Activated CD4-positive, CD25-positive, alpha-beta regulatory T cell treated with anti-CD3 and anti-CD28 coated beads, Interleukin-2, amount 50 U/mL, for 72 hours (primary cell): ENCODE measurements at places on chromosomes 2 and 18.

DNA sequence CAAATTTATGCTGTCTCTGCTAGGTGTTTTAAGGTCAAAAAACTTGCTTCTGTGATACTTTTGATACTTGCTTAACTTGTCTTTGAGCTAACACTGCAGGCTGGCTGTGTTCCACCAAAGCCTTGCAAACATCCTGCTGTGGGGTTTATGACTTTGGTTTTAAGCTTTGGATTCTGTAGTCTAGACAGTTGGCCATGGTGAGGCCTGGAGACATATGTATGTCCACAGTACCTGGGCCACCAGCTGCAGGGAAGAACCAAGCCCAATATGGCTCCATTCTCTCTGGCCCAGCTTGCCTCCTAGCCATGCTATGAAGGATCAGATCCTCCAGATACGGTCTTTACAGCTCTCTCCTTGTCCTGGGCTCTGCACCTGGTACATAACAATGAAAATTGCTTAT is 113.9 kb downstream of the INO80D start:
- no peak for DNase-seq

DNA sequence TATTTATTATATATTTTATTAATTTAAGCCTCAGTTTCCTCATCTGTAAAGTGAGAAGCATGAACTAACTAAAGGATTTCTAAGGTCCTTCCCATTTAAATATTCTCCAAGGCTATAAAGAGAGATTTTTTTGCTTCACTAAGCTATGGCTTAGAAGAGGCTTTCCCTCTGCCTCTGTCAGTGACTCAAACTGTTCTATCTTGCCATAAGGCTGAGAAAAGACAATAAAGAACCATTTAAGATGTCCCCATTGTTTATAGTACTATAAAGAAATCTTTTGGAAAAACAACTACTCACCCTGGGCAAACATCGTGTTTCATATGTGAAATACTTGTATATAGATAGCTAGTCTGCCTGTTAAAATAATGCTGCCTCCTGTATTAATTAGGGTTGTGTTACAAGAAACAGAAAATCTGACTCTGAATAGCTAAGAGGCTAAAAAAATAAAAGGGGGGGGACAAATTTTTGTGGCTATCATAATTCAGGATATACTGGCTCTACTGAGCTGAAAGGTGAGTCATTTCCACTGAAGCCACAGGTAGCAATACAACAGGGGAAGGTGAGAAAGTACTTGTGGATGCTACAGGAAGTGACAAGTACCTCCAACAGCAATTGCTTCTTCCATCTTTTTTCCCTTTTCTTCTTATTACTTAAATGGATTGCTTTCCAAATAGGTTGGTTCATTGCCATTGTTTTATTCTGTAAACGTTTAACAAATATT is 25.4 kb downstream of the EPHA4 start:
- no peak for DNase-seq

- no peak for DNase-seq
Measured at GRCh38 chr2:124832521-124832920, 807.4 kb downstream of the CNTNAP5 start.

- no peak for DNase-seq
Measured at GRCh38 chr2:174219321-174219720, 29.0 kb downstream of the OLA1 start.

DNA sequence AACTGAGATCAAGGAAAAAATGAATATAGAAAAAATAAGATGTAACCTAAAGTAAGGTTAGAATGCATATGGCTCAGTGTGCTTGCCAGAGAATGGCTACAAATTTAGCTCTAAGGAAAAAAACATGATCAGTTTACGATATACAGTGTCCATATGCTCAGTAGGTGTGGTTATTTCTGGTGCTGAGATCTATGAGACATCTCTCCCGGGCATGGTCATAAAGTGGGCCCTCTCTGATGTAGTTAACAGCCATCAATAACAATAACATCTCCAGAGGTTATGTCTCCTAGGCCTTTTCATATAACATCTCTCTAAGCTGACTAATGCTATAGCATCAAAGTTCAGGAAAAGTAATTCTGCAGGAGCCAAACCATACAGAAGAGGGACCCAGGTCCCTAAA is 56.3 kb upstream of the UBE2E3 start:
- no peak for DNase-seq

- DNase-seq = no peak
Measured at GRCh38 chr2:156339110-156339847, 6.8 kb upstream of the NR4A2 start.

GRCh38 chr2:180219491-180219890 is 212.4 kb upstream of the CWC22 start:
- DNase-seq = no peak

- DNase-seq = no peak
Measured at GRCh38 chr2:200470230-200470629, 39.6 kb downstream of the KCTD18 start.

GRCh38 chr2:218186355-218186766 is 19.6 kb upstream of the CXCR1 start:
- peak; percentile 60 for DNase-seq

GRCh38 chr2:239202343-239202742 is 198.5 kb downstream of the HDAC4 start:
- DNase-seq = no peak

DNA sequence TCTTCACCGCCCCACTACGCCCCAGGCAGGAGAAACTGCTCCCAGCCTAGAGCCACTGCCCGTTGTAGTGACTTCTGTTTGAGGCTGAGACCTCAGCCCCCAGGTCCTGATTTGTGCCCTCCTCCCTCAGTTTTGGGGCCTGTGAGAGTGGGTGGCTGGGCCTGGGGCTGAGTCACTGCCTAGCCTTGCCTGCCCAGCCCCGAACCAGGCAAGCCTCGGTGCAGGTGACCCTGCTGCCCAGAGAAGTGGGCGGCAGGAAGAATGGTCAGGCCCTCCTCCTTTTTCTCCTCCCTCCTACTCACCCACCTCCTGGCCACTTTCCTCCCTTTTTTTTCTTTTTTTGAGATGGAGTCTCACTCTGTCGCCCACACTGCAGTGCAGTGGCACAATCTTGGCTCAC is 66.6 kb downstream of the ZFP36L2 start:
- no peak for DNase-seq

GRCh38 chr2:48240912-48241311 is 289.0 kb upstream of the STON1 start:
- DNase-seq = no peak

DNA sequence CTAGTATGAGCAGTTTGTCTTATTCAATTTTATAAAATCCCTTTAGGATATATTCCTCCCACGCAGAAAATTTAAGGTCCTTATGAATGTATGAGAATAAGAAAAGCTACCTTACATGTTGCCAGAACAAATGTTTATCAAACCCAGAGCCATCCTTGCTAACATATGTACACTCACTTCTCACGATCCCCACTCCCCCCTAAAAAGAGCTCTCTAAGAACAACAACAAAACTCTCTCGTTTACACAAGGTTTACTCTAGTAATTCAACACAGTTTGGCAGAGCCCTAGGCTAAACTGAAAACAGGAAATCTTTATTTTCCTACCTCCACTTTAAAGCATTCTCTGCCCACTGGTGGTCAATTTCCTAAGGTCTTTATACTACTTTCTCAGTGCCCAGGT is 504.9 kb downstream of the ZEB2 start:
- DNase-seq = no peak

DNA sequence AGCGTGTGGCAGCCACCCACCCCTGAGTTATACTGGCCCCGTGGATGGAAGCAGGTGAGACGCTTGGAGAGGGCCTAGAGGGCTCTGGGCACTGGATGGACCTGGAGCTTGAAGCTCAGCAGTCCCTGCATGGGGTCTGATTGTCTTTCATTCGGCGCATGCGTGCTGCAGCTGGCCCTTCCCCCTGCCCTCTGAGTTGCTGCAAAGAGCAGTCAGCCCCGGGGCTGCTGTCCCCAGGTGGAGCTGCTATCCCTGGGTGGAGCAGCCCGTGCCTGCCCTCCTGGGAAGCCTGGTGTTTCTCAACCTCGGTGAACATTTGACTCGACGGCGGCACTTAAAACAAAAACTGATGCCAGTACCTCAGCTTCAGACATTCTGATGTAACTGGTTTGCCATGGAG is 29.6 kb downstream of the IGFBP5 start:
- no peak for DNase-seq

- no peak for DNase-seq
Measured at GRCh38 chr18:70370762-70371733, 82.2 kb downstream of the SOCS6 start.

GRCh38 chr18:59961070-59961469 is 61.3 kb downstream of the PMAIP1 start:
- no peak for DNase-seq

DNA sequence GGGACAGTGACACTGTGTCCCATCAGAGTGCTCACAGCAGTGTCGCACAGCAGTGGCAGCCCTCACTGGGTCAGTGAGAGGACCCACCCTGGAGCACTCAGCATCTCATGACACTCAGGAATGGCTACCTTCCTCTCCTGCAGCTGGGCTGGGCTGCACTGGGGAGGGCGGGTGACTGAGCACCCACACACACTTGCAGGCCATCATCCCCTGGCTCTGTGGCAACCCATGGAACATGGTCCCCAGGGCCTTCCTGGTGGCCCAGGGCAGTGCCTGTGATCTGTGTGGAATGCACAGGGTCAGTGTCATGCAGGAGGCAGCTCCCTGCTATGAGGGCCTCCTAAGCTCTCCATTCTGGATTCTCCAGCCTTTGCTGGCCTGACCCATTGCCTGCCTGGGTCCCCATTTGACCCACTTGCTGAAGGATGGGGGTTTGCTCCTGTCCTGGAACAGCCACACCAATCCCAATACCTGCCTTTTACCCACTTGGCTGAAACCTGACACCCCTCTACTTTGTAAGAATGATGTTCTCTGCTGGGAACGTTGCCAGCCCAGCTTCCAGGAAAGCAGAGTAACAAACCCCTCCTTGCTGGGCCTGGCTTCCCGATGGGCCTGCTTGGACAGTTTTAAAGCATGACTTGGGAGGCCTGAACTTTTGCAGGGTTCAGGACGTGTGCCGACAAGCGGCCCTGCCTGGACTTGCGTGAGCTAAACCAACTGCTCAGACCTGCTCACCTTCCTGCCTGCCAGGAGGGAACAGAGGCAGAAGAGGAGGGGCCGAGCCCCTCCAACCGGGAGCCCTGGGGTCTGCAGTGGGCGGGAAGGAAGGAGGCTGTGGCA is 13.7 kb downstream of the HS6ST1 start:
- DNase-seq = no peak

GRCh38 chr2:72126186-72127100 is 21.2 kb downstream of the CYP26B1 start:
- DNase-seq = peak; percentile 15

- DNase-seq = no peak
Measured at GRCh38 chr18:8525692-8526091, 83.5 kb upstream of the RAB12 start.

DNA sequence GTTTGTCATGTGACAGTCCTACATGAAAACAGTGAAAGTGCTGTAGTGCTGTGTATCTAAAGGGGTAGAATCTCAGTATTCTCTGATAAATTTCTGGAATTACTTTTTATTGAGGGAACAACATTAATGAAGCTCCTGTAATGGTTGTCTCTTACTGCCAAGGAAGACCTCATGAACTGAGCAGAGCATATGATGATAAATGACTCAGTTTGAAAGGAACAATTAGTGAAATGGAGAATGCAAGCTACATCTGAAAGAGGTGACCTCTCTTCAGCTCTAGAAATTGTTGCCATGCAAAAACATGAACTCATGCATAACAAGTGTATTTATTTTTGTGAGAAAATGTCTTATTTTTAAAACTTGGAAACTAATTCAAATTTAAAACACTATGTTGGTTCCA is 93.6 kb downstream of the SCN9A start:
- DNase-seq = no peak

DNA sequence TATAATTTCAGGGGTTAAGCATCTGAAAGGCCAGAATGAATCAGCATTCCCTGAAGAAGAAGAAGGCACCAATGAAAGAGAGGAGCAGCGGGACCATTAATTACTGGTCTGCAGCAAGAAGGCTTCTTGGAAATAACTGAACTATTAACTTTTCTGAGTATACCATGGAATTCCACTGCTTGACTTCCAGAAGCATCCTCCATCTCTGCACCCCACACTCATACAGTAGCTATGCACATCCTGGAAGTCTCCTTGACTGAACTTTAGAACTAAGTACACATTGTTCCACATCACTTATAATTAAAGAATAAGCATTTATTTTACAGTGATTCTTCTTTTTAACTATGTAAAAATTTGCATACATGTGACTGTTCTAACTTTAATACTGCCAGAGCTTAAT is 131.5 kb downstream of the PPP1R1C start:
- DNase-seq = no peak

GRCh38 chr2:218152172-218152571 is 14.6 kb downstream of the CXCR1 start:
- no peak for DNase-seq

GRCh38 chr18:51082571-51083267 is 52.7 kb downstream of the SMAD4 start:
- no peak for DNase-seq

GRCh38 chr2:109080109-109080508 is 48.9 kb upstream of the SH3RF3 start:
- no peak for DNase-seq

- no peak for DNase-seq
Measured at GRCh38 chr2:233124421-233125080, 64.4 kb downstream of the INPP5D start.

- no peak for DNase-seq
Measured at GRCh38 chr2:207214446-207214845, 48.7 kb upstream of the KLF7 start.

- no peak for DNase-seq
Measured at GRCh38 chr2:13252615-13253014, 535.9 kb downstream of the TRIB2 start.

DNA sequence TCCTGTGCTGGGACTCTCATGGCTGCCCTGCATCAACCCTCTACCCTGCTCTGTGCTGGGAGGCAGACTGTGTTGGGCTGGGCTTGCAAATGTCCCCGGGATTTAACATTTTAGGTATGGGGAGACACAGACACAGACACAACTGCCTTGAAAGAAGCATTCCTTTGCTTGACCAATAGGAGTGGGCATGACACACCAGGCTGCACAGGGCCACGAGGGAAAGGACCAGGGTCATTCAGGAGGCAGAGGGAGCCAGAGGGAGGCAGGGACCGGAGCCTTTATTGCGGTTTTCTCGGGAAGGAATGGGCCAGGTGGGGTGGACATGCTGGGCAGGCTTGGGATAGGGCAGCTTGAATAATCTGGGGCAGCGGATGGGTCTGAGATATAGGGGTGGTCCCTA is 238.7 kb upstream of the COPS8 start:
- DNase-seq = no peak

DNA sequence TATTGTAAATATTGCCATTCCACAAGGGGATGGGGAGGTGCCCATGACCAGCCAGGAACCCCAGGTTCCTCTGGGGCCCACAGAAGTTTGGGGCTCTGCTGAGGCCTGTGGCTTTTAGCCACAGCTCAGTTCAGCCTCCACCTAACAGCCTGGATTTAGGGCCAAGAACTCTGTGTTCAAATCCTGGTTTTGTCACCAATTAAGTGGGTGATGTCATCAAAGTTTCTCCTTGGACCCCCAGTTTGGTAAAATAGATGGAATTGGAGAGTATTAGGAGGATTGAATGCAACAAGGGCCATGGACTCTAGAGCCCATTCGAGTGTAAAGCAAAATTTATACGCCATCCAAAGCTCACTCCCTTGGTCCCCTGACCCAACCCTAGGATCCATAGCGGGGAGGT is 3.2 kb upstream of the FEV start:
- no peak for DNase-seq

- no peak for DNase-seq
Measured at GRCh38 chr2:121469356-121469755, 61.3 kb upstream of the RNU4ATAC start.
